Right cardiac atrium (tissue), 5 donors: ENCODE measurements at places on chromosomes 1 and 21. TPM values are rescaled to one million over a fixed set of nuclear protein-coding genes. Genes with fewer than 3 reads are reported as not detected.

The GRHL3 gene
- 0.39 TPM for total RNA-seq

The C1QB gene
- 129 TPM for total RNA-seq

The HCRTR1 gene
- total RNA-seq: not detected

The CELA2B gene
- total RNA-seq: not detected

The RIPPLY3 gene
- not detected for total RNA-seq

The VASH2 gene
- 1.0 TPM for total RNA-seq

The ALPL gene
- 10.1 TPM for total RNA-seq

The ADGRL4 gene
- 17.6 TPM for total RNA-seq

The HCN3 gene
- 0.92 TPM for total RNA-seq

The IL20 gene
- not detected for total RNA-seq

The RPE65 gene
- not detected for total RNA-seq

The FBXO2 gene
- total RNA-seq: 5.4 TPM

The PRKAA2 gene
- total RNA-seq: 65.9 TPM

The PLA2G2C gene
- not detected for total RNA-seq

The NFIA gene
- total RNA-seq: 108 TPM

The SPRR2F gene
- not detected for total RNA-seq

The CDA gene
- 2.3 TPM for total RNA-seq

The CDCA8 gene
- total RNA-seq: 0.25 TPM

The C1orf87 gene
- not detected for total RNA-seq

The ALX3 gene
- not detected for total RNA-seq

The IRF6 gene
- 42.7 TPM for total RNA-seq
